Thoracic aorta (tissue), 2 donors: ENCODE measurements at places on chromosomes 6 and 20.

DNA sequence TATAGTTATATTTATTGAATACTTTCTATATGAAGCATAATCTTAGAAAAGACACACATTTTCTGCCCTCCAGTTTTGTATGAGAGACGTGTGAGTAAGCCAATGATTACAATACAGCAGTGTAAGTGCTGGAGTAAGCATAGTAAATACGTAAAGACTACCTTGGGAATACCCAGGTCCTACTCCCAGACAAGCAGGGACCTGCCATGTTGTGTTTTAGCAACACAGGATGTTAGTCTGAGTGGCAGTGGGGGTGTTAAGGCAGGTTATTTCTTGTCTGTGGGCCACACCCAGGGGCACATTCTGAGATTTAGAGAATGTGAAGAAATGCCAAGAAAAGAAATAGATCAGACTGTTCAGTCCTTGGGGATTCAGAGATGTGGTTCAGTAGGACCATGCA lies 34.3 kb upstream of the RNF144B start:
- no peak for DNase-seq

DNA sequence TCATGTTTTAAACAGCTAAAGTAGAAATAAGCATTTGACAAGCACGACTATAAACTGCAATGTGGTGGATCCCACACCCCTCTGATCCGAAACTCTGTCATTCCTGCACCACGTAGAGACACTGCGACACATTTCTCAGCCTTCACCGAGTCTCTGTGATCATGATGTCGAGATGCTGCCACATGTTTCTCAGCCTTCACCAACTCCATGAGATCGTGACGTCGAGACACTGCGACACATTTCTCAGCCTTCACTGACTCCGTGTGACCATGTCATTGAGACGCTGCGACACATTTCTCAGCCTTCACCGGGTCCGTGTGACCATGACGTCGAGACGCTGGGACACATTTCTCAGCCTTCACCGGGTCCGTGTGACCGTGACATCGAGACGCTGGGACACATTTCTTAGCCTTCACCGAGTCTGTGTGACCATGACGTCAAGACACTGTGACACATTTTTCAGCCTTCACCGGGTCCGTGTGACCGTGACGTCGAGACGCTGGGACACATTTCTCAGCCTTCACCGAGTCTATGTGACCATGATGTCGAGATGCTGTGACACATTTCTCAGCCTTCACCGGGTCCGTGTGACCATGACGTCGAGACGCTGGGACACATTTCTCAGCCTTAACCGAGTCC lies 143.0 kb downstream of the TTLL2 start:
- DNase-seq: no peak

DNA sequence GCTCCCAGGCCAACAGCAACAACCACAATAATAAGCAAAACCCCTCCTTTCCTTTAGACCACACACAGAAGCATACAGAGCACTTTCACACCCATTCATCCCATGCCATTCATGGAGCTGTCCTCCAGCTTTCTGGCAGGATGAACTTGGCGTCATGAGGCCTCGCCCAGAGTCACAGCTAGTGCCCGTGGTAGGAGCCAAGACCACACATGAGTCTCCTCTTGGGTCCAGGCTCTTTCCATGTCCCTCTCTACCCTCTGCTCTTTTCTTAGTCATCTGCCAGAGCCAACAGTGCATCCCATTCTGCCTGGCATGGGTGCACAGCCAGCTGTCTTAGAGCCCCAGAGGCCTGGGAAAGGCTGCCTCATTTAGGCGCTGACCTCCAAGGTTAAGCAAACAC lies 1.8 kb upstream of the TGM3 start:
- no peak for DNase-seq

DNA sequence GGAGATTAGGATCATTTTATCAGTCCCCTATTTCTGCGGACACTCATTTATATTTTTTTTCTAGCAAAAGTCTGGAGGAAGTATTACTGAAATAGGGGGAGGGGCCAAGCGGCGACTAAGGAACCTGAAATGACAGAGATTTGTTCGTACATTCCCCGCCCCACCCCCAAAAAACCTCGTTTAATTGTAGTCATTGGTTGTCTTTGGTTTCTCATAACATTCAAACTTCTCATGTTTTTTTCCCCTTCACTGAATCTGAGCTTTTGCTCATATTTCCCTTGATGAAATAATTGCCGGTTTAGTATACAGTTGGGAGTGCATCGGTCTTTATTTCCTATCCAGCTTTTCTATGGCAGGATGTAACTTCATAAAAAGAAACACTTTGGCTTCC lies 768 bp upstream of the FYN start:
- no peak for DNase-seq

GRCh38 chr6:92989656-92990055 lies 429.7 kb downstream of the EPHA7 start:
- no peak for DNase-seq

DNA sequence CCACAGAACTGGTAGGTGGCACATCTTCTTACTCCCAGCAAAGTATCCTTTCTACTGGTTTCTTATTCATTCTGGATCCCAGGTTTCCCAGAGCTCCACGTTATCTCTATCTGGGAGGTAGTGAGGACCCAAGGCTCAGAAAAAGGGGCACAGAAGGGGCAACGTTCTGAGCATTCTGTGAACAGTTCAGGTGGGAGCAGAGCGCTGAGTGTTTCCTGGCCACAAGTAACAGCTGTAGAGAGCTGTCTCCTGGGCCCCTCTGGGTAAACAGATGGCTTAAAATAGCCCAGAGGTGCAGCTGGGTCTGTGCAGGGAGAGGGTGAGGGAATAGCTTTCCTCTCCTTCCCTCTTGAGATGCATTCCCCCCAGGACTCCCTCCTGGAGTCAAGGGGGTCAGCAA lies 2.1 kb downstream of the APOBEC2 start:
- no peak for DNase-seq

DNA sequence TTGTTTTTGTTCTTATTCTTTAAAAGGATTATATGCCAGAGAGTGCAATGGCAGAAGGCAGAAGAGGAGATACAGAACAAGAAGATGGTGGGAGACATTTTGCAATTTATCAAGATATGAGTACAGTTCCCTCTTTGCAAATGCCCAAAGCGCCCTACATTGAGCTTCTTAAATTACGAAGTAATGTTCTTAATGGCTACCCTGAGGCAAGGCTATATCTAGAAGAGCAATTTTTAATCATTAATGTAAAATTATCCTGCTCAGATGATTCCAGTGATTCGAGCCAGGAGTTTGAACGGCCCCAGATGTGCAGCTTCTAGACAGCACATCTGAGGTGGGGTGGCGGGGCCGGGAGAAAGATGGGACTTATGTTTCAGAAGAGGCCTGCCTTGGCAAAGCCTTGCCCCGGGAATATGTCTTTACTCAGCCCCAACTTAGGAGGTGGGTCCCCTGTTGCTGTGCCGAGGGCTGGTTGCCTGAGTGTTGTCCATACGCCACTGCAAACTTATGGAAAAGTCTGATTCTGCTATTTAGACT lies 84.9 kb upstream of the MLN start:
- no peak for DNase-seq

GRCh38 chr6:111444794-111445193 lies 38.2 kb downstream of the REV3L start:
- DNase-seq: no peak
